ENCODE measurements at places on chromosomes 7 and 10.

DNA sequence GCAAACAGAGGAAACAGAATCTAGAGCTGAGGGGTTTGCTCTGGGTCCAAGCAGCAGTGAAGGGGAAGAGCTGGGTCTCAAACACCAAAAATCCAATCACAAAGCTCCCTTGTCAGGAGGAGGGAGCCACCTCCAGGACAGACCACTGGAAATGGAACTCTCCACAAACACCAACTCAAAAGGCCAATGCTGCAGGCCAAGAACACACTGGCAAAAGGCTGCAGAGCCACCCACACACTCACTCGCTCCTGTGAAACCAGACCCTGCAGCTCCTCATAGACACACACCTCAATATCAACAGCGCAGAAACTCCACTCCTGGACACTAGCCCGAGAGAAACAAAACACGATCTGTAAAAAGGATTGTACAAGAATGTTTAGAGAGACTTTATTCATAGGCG lies 213.5 kb downstream of the PTPRN2 start:
- no peak for DNase-seq

- no peak for DNase-seq
Measured at GRCh38 chr7:128357217-128357613, 4.3 kb downstream of the PRRT4 start.

- no peak for DNase-seq
Measured at GRCh38 chr10:90192825-90193224, 491.4 kb downstream of the KIF20B start.

- no peak for DNase-seq
Measured at GRCh38 chr10:101772895-101773761, 2.8 kb downstream of the FGF8 start.

DNA sequence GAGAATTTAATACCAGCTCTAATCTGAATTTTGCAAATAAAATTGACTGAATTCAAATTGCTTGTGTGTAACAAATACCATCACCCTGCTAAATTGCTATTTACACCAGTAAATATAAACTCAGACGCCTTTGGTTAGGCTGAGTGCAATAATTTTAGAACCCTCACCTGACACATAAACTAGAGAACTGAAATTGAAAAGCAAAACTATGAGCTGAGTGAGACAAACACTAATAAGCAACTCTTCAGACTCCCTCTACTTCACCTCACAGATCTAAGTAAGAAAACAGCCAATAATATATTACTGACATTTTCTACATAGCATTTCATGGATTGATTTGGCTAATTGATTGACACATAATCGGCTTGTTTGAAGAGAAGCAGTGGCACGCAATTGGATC lies 621.2 kb downstream of the REEP3 start:
- no peak for DNase-seq

GRCh38 chr10:66349726-66350125 lies 576.1 kb upstream of the LRRTM3 start:
- no peak for DNase-seq

All from activated naive CD8-positive, alpha-beta T cell treated with anti-CD3 and anti-CD28 coated beads, Interleukin-2, amount 50 U/mL, for 16 hours (primary cell).